ENCODE measurements at places on chromosomes 6 and 20.

DNA sequence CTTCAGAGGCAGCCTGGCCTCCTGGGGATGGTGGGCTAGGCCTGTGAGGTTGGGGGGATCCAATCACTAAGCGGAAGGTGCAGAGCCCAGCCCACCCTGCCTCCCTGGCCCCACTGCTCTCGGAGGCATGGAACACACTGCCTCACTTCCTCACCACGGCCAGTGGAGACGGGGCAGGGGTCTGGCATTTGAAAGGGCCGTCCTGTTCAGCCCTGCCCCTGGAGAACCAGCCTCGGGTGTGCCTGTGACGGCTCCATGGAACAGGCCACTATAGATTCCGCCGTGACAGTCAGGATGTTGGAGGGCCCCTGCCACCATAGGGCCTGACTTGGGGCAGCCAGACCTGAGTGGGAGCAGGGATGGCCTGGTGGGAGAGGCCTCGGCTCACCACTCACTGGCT is 110.2 kb downstream of the DACT2 start:
- no peak for DNase-seq

GRCh38 chr20:34538671-34539123 is 19.8 kb upstream of the MAP1LC3A start:
- peak; percentile 62 for DNase-seq

- no peak for DNase-seq
These were observed 246.9 kb downstream of the PACRG start for GRCh38 chr6:162974685-162975084.

DNA sequence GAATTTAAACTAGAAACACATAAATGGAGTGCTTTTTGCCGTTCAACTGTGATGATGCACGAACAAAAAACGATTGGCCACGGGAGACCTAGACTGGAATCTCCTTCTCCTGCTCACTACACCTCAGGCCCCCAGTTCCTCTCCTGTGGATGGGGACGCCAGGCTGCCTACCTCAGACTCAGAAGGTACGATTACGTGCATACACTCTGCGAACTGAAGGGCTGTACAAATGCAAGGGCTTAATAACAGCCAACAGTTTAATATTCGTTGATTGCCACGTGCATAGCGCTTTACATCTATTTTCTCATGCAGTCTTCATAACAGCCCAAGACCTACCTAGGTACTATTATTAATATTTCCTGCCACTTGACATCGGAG is 495 bp upstream of the ARMC2 start:
- no peak for DNase-seq

DNA sequence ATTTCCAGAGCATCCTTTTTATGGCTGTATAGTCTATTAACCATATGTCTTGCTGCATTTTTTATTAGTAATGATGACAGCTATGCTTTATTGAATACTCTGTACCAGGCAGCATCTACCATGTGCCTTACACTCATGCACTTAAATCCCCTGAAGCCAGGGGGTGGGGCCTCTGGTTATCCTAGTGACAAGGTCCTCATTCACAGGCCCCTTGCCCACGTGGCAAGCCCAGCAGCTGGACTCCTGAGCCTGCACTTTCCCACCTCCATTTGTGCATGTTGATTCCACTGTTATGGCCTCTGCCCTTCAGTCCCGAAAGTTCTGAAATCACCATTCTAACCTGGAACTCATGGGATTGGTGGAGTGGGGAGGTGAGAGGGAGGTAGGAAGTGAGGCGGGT is 22.3 kb downstream of the ACTR5 start:
- DNase-seq, result no peak

DNA sequence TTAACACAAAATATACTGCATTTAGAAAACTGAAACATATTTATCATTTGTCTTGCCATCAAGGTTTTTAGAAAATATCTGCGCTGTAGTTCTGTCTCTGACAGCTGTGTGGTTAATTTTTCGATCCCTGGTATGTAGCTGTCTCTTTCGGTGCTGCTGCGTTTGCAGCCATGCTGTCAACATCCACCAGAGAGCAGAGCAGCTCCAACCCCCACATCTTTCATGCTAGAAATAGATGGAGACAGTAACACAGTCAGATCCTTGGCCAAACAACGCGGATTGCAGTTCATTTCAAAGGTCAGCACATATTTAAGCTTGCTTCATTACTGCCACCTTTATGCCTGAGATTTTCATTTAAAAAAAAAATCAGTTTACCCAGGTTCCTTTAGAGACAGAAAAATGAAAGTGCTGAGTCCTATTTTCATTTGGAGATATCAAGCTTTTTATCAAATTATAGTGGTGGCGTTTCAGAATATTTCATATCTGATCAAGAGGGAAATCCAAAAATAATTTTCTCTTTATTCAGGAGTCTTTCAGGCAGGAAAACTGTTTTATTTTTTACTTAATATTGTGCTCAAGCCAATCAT is 157.7 kb upstream of the MMS22L start:
- peak; percentile 63 for DNase-seq

GRCh38 chr20:21608777-21609176 is 94.9 kb upstream of the NKX2-2 start:
- no peak for DNase-seq

- no peak for DNase-seq
These were observed 66.2 kb downstream of the GNAS-AS1 start for GRCh38 chr20:58784321-58785074.

GRCh38 chr6:14804785-14805210 is 441.1 kb upstream of the JARID2 start:
- DNase-seq, result peak; percentile 84

GRCh38 chr6:157221049-157221816 is 102.1 kb downstream of the TMEM242 start:
- no peak for DNase-seq

DNA sequence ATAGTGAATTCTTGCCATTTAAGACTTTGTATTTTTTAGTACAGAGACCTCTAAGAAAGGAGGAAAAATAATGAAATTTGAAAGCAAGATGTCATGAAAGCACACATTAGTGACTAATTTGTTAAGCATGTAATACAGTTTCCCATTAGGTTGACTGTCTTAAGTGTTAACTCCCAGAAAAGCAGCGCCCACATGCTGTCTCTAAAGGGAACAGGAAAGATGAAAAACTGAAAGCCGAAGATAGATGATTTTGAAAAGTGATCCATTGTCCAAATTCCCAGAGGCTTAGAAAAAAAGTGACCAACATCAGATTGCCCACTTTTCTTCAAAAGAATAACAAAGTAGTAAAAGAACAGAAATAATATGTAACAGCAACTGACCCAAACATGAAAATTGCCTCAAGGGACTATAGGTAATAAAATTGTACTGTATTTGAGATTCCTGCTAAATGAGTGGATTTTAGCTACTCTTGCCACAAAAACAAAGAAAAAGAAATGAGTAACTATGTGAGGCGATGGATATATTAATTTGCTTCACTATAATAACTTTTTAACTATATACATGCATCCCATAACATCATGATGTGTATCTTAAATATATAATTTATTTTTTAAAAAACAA is 83.2 kb upstream of the OGFRL1 start:
- no peak for DNase-seq

DNA sequence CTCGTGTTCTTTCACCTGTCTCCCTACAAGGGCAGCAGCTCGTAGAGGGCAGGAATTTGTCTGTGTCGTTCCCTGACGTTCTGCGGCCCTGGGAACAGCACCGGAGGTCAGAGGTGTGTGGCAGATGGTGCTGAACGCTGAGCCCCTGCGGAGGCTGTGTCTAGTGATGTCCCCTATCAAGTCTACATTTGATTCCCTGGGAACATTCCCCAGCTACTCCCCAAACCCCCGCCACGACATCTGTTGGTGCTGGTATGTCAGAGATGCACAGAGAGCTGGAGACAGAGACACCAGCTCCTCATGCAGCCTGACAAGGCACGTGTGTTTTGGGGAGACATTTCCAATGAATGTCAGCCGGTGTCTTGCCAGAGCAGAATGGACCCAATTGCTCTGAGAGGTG is 7.7 kb downstream of the PMEPA1 start:
- no peak for DNase-seq

DNA sequence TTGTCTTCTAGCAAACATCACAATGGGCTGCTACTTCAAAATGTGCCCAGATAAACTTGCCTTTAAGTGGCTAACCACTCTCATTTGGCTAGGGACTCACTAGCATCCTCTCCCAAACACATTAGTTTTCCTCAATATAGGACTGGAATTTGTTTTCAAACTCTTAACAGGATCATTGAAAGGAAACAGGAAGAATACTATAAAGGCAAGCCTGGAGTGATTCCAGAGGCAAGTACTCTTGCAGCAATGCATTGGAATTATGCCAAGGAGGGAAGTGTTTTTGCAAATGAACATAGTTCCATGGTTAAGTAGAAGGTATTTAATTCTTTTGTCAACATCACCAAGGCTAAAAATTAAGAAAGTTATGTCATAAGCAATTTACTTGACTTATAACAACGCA is 12.2 kb downstream of the EPHA7 start:
- DNase-seq, result peak; percentile 34

DNA sequence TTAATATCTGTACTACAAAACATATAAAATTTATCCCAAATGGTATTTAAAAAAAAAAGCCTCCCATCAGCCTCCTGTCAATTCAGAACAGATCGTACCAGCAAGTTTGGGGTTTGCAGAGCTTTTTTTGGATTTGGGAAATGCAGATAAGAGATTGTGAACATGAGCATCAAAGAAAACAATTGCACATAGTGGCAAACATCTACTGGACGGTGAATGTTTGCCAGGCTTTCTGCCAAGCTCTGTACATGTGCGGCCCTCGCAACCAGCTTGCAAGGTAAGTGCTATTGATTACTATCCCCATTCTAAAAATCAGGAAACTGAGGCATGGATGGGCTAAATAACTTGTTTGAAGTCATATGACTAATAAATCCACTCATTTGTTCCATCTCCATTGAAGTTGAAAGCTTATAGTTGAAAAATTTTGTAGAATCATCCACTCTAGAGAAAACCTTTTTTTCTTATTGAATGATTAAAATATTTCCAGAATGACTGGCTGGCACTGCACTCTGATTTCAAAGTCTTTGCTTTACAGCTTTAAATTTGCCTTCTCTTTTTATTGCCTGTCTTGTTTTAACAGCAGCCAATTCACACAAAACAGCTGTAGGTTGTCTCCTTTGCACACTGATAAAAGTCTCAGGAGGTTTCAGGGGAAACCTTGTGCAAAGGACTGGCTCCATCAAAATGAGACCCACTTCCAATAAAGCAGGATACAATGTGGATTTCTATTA is 37.4 kb upstream of the SIRT5 start:
- no peak for DNase-seq

- peak; percentile 70 for DNase-seq
These were observed 75.9 kb upstream of the MYL9 start for GRCh38 chr20:36465109-36466080.

DNA sequence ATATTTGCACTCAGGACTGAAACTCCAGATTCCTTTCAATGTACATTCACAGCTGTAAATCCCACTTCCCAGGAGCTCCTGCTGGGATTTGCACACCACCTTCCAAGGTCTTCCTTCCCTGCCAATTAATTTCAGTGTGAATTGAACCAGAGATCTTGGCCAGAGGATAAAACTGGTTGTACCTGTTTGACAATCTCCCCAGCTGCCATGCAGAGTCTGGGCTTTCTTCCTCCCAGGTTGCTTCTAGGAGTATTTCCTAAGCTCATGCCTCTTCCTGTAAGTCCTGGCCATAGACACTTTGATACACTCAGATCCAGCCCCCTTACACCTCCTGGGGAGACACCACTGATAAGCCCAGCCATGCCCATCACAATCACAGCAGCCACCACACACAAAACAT is 15.6 kb downstream of the MAFB start:
- DNase-seq, result no peak

- no peak for DNase-seq
These were observed 41.8 kb upstream of the TINAG start for GRCh38 chr6:54266400-54266923.

DNA sequence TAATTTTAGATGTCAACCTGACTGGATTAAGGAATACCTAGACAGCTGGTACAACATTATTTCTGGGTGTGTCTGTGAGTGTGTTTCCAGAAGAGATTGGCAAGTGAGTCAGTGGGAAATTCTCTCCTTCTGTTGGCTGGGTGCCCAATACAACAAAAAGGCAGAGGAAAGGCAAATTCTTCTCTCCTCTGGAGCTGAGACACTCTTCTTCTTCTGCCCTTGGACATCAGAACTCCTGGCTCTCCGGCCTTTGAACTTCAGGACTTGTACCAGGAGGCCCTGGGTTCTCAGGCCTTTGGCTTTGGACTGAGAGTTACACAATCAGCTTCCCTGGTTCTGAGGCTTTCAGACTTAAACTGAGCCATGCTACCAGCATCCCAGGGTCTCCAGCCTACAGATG is 7.8 kb upstream of the BTN3A1 start:
- DNase-seq, result peak; percentile 42

GRCh38 chr20:62734881-62735280 is 26.2 kb downstream of the NTSR1 start:
- no peak for DNase-seq

- no peak for DNase-seq
These were observed at the start of gene SLC22A7 for GRCh38 chr6:43297644-43298564. Gene SLC22A7, plus strand, starts transcription at chr6:43298260. Its CDS starts 99 bp downstream, at chr6:43298359.

DNA sequence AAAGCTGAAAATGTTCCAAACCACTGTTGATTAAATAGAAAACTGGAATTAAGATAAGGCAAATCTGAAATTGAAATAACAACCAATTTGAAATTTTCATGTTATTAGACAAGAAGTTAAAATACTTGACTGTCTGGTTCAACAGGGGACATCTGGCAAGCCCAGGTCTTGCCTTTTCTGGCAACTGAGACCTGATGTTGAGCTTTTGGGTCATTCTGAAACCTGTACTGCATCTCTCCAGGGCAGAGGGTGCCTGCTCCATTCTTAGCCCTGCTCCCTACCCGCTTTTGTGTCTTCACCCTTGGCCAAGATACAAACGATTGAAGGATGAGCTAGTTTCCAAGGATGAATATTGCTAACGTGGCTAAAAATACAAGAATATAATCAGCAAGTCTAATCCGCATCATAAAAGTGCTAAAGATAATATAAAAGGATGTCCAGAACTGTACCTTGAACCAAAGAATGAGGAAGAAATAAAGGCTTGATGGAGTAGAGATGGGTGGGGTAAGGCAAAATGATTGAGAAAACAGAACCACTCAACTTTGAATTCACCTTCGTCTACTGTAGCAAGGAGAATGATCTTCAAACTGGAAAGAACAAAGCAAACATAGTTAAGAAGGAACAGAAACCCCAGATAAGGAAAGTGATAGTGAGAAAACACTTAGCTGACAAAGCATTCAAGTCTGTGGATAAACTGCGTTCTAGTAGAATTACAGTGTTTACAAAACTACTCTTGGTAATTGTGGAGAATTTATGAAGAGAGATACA is 109.8 kb upstream of the MAN1A1 start:
- no peak for DNase-seq

DNA sequence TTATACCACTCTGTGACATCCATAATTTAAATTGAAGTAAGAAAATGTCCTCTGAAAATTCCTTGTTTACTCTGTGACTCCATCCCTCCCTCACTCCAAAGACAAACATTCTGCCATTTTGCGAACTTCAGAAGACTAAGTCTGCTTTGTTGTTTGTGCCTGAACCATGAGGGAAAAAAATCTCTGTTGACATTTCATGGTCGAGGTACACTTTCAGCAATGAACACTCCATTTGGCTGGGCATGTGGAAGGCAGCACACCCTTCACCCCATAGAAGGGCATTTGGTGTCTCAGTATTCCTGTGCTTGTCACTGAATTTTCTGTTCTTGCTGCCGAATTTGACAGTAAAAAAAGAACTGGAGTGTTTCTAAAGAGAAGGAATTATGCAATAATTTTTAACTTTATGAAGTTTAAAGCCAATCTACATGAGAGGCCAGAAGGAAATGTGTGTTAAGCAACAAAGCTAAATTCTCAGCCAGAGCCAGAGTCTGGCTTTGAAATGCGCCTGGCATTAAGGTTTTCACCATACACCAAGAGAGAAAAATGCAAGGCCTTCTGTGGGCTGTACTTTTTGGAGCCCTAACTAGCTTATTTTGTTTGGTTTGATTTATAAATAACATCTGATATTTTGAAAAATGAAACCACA is 4.7 kb upstream of the PBOV1 start:
- no peak for DNase-seq

Data from hepatocyte (in vitro differentiated cells).